Mammary epithelial cell (primary cell): ENCODE measurements at places on chromosomes 5 and 9. TPM values are rescaled to one million over a fixed set of nuclear protein-coding genes. Genes with fewer than 3 reads are reported as not detected.

The PCDHB2 gene
- total RNA-seq: 2.2 TPM

The SMIM3 gene
- 17.5 TPM for total RNA-seq

The LIX1 gene
- not detected in 2 replicates for total RNA-seq

The ZDHHC12 gene
- total RNA-seq: 35.6 and 61.3 TPM in 2 replicates

The PDE6A gene
- total RNA-seq: 0.17 TPM

The STPG3 gene
- not detected for total RNA-seq

The CNTFR gene
- not detected in 2 replicates for total RNA-seq

The SAXO1 gene
- not detected for total RNA-seq

The NEUROG1 gene
- not detected for total RNA-seq

The SLC22A5 gene
- 13.8 and 26.9 TPM in 2 replicates for total RNA-seq

The DDX4 gene
- not detected in 2 replicates for total RNA-seq

The RFESD gene
- 3.0 TPM for total RNA-seq

The ENTR1 gene
- total RNA-seq: 28.5 TPM

The PHF24 gene
- total RNA-seq: 0.24 and 0.67 TPM in 2 replicates

The HAVCR2 gene
- total RNA-seq: 0.17 TPM

The HRH2 gene
- not detected for total RNA-seq

The SPINK13 gene
- not detected for total RNA-seq

The ANKRD31 gene
- total RNA-seq: 0.26 and 0.51 TPM in 2 replicates

The NR2F1-AS1 gene
- 8.7 and 9.6 TPM in 2 replicates for total RNA-seq

The OR1Q1 gene
- not detected in 2 replicates for total RNA-seq

The CLIC3 gene
- total RNA-seq: 2.9 and 9.5 TPM in 2 replicates

The PCA3 gene
- total RNA-seq: not detected in 2 replicates

The LRRC70 gene
- total RNA-seq: 0.38 and 1.1 TPM in 2 replicates

The CDKN2B gene
- 27.6 and 35.4 TPM in 2 replicates for total RNA-seq

The GABBR2 gene
- total RNA-seq: not detected

The JAKMIP2 gene
- total RNA-seq: 0.08 TPM in 1 of 2 replicates, not detected in the other

The IFNA13 gene
- not detected for total RNA-seq

The CRB2 gene
- 0.17 TPM for total RNA-seq

The LOX gene
- total RNA-seq: 28.0 TPM

The FAXDC2 gene
- total RNA-seq: 2.5 TPM

The GHR gene
- total RNA-seq: 5.5 TPM

The PCDHGA12 gene
- 2.0 and 3.2 TPM in 2 replicates for total RNA-seq

The BARX1 gene
- total RNA-seq: not detected in 2 replicates

The ZNF367 gene
- total RNA-seq: 1.4 and 7.9 TPM in 2 replicates

The NPR3 gene
- 5.0 TPM for total RNA-seq

The CFAP77 gene
- not detected for total RNA-seq

The GAPT gene
- not detected for total RNA-seq

The DENND4C gene
- 65.0 TPM for total RNA-seq

The PRSS3 gene
- total RNA-seq: 1.0 TPM

The ACSL6 gene
- not detected in 2 replicates for total RNA-seq

The FBXL7 gene
- total RNA-seq: 1.0 TPM

The DND1 gene
- total RNA-seq: 1.1 and 2.6 TPM in 2 replicates

The PCDHA7 gene
- total RNA-seq: under 0.01 TPM

The SLC25A2 gene
- total RNA-seq: 0.28 and 0.45 TPM in 2 replicates

The SPINK4 gene
- not detected for total RNA-seq

The OLFM1 gene
- 0.17 TPM for total RNA-seq

The TERT gene
- not detected for total RNA-seq

The RANBP17 gene
- total RNA-seq: 9.3 and 10.3 TPM in 2 replicates

The TMEM252 gene
- total RNA-seq: not detected in 2 replicates

The CCDC187 gene
- not detected for total RNA-seq

The CCL27 gene
- 0.80 TPM in 1 of 2 replicates, not detected in the other for total RNA-seq

The MCIDAS gene
- total RNA-seq: 0.35 and 0.92 TPM in 2 replicates

The PCDHB3 gene
- 1.0 TPM for total RNA-seq

The VCAN gene
- total RNA-seq: 82.9 and 99.3 TPM in 2 replicates

The SLC36A2 gene
- not detected for total RNA-seq

The RPS14 gene
- total RNA-seq: 2,158 and 2,754 TPM in 2 replicates

The B4GALT7 gene
- 33.1 and 37.9 TPM in 2 replicates for total RNA-seq

The PTCD2 gene
- 19.4 and 27.3 TPM in 2 replicates for total RNA-seq

The TEK gene
- 0.09 and 0.19 TPM in 2 replicates for total RNA-seq

The SOWAHA gene
- not detected in 2 replicates for total RNA-seq
